ENCODE measurements at places on chromosomes 1 and 21.

GRCh38 chr1:44828003-44828651 lies 14.9 kb downstream of the PTCH2 start:
- DNase-seq = no peak

DNA sequence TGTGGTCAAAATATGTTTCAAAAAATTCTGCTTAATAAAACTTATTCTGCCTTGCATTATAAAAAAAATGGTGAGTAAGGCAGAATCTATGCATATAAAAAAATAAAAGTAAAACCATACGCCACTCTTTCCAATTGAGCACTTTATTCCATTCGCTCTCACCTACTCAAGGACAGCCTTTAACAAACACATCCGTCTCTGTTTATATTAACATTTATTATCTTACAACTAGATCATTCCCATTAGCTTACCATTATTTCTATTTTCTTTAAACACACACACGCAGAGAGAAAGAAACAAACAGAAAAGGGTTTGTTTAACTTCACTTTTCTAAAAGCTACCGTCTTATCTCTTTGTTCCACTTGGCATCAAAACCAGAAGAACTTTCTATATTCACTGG lies 598.9 kb upstream of the CHRM3 start:
- no peak for DNase-seq

- DNase-seq = no peak
Measured at GRCh38 chr1:207463021-207463420, 8.9 kb downstream of the CR2 start.

DNA sequence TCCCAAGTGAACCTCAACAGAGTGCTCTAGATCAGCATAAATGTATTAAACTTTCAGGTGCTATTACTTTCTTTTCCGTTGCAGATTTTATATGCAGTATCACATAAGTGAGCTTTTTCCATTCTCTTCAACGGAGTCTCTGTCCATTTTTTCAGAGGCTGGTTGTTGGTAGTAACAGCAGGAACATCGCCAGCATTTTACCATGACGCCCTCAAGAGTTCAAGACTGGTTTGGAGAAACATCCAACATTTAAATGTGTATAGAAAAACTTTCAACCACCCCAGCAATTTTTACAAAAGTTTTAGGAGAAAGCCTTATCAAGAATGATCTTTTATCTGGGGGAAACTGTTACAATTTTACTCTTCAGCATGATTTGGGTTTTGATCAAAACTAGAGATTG lies 117.0 kb downstream of the TGFB2 start:
- no peak for DNase-seq

- no peak for DNase-seq
Measured at GRCh38 chr1:81834921-81835698, 34.4 kb downstream of the ADGRL2 start.

DNA sequence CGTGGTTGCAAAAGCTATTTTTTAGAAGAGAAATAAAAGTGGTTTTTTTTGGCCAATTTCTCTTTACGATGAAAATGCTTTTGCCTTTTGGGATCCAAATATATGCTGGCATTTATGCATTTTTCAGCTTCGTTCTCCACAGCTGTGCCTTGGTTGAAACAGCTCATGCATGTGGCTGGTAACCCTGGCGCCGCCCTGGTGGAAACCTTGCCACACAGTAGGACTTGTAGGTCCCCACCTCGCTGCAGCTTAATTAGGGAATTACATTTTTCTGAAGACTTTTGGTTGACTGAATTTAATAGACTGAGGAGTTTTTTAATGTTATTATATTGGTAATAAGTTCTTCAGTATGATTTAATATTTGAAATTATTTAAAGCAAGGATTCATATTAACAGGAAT lies 12.7 kb upstream of the PCP4 start:
- DNase-seq = no peak

DNA sequence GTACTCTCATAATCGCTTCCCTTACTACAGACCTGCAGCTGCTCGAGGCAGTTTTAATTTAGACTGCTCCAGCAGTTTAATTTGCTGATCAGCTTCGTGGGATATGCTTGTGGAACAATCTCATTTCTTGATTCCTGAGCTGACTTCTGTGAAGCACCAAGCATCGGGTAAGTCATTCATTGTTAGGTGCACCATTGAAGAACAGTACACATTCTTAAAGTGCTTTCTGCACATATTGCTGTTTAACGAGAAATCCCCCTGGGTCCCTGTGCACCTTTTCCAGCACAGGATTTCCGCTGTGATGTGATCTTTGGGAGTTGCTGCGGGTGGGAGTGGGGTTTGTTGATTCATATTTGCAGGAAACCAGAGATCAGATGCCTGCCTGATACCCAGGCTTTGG lies 9.1 kb downstream of the GALNT2 start:
- no peak for DNase-seq
